ENCODE measurements at places on chromosomes 16 and 17. TPM values are rescaled to one million over a fixed set of nuclear protein-coding genes. Genes with fewer than 3 reads are reported as not detected.

DNA sequence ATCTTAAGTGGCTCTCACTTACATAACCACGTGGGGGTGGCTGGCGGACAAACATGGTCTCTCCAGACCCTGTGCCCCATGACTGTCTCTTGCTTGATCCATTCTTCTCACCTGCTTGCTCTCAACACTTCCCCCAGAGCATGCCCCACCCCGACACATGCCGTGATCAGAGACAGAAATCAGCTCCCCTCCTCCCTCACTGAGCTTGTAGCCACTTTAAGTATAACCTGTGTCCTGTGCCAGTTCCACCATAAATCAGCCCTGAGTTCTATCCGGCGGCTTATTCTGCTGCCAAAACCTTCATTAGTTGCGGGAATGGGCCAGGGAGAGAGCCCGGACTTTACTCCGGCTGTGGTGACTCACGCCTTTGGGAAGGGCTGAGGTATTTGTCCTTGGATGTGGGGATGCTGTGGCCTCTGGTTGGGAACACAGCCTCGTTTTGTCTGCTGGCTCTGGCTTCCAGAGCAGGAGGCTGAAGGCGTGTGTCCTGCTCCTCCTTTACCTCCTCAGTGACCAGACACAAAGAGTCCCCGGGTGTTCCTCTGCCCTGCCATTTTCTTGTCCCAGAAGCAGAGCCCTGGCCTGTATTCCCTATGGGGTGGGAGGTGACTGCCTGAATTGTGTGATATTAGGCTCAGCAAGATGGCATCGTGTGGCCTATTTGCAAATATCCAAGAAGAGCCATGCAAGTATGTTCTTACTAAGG is 21.1 kb downstream of the ANKRD40 start:
- DNase-seq = no peak

SLC4A1 gene
- not detected for total RNA-seq

CDR2 gene
- 9.8 TPM for total RNA-seq

DNA sequence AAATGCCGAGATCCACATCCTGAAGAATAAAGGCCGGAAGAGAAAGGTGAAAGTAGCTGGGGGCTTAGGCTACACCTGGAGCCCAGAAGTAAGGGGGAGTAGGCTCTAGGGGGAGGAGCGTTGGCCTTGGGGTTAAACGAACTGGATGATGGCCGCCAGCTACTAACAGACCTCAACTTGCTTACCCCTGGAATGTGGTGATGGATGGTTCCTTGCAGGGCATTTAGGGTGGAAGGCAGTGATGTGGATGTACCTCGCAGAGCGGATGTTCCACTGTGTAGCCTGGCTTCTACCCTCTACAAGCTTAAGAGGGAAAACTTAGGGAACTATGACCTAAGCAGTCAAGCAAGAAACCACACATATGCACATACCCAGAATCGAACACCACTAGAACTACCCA is 2.3 kb upstream of the MAZ start:
- DNase-seq = no peak

DNA sequence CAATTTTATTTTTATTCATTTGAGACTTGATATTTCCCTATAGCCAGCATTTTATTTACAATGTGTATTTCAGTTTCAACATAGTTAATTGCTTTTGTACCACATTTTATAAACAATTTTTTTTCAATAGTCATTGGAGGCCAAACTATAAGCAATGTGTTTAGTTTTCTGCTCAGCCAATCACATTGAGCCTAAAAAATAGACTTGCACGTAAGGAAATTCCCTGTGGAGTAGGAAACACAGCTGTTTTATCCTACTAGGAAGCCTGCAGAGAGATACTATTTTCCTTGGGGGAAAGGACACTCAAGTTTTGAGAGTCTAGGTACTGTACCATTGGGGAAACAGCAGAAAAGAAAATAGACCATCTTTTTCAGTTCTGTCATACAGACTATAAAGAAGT is 410.2 kb upstream of the GOT2 start:
- DNase-seq = no peak

GRCh38 chr16:86200722-86201121 is 301.8 kb downstream of the IRF8 start:
- DNase-seq = no peak

TAT gene
- not detected for total RNA-seq

- DNase-seq = no peak
Observed at GRCh38 chr16:69942099-69942491, 9.0 kb upstream of the CLEC18A start.

DNA sequence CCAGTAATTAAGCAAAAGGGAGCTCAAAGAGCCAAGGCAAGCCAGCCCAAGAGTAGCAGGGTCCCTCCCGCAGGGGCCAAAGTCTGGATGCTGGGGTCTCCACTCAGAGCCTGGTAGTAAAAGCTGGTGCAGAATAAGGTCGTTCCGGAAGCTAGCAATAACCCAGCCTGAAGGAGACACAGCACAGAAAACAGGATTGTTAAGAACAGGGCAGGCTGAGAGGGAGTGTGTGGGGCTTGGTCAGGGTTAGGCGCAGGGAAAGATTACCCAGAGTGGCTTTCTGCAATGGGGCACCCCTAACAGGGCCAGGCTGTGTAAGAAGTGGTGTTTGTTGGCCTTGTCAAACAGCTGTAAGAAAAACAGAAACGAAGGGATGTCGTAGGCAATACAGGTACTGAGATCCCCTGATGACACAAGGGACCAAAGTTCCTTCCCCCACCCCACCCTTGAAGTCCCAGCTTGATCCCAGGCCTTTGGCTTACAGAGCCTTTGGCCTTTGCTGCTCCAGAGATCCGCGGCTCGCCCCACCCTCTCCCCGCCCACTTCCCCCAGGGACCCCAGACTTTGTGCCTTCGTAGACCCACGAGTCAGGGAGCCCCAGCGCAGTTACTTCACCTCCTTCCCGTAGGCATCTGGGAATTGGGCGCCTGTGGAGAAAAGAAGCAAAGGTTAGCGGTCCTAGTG is 712 bp downstream of the TMEM256 start:
- DNase-seq = no peak

GRCh38 chr17:34741967-34742366 is 162.6 kb downstream of the TMEM132E start:
- no peak for DNase-seq

GRCh38 chr16:85426806-85427205 is 186.3 kb upstream of the GSE1 start:
- DNase-seq = no peak

DNA sequence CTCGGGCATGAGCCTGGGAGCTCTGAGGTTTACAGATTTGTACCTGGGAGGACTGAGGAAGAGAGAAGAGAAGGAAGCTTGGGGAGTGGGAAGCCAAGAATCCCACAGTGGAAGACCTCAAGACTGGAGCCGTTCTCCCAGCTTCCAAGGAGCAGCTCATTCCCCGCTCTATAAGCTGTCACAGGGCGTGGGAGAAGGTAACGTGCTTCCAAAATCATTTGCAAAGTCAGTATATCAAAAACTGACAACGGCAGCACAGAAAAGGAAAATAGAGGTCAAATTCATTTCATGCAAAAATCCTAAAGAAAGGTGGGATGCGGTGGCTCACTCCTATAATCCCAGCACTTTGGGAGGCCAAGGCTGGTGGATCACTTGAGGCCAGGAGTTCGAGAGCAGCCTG is 7.8 kb downstream of the PIK3R5 start:
- no peak for DNase-seq

GRCh38 chr17:72463287-72464102 is 342.7 kb downstream of the SOX9 start:
- DNase-seq = no peak

GRCh38 chr17:65916425-65916824 is 275.5 kb downstream of the CEP112 start:
- no peak for DNase-seq

DNA sequence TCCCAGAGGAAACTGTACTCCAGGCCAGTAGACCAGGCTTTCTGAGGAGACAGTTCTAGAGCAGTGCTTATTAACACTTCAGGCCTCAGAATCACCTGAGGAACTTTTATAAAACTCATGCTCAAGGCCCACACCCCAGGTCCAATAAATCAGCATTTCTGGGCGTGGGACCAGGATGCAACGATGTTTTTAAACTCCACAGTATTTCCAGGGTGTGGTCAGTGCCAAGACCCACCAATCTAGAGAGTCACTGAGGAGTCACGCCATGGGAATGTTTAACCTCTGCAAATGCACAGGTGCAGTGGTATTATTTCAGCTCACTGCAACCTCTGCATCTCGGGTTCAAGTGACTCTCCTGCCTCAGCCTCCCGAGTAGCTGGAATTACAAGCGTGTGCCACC is 3.9 kb upstream of the TRPV1 start:
- no peak for DNase-seq

C17orf78 gene
- total RNA-seq = not detected

DNA sequence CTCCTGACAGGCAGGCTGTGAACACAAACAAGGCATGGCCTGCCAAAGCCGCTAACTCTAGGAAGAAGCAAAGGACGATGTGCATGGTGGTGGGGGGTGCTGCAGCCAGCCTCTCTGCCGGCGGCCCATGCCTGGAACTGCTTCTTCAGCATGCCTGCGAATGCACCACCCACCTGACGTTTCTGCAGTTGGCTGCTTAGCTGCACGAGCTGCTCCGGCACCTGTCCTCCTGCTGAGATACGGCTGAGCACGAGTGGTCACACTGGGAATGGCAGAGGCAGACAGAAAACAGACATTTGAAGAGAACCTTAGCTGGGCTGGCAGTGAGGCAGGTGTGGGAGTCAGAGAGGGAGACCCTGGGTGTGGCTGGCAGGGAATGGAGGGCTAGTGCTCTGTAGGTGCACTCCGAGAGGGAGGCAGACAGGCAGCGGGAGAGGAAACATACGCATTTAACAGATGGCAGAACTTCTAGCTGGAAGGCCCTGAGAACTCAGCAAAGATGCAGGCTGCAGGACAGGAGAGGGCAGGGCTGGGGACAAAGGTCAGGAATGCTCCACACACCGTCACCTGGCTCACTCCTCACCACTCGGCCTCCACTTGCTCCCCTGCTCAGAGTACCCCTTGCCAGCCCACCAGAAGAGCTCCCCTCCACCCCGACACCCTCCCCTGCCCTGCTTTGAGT is 5.2 kb downstream of the FLCN start:
- DNase-seq = no peak

AXIN2 gene
- total RNA-seq = 9.1 TPM

GRCh38 chr16:53374800-53375199 is 59.5 kb upstream of the RBL2 start:
- DNase-seq = no peak

DNA sequence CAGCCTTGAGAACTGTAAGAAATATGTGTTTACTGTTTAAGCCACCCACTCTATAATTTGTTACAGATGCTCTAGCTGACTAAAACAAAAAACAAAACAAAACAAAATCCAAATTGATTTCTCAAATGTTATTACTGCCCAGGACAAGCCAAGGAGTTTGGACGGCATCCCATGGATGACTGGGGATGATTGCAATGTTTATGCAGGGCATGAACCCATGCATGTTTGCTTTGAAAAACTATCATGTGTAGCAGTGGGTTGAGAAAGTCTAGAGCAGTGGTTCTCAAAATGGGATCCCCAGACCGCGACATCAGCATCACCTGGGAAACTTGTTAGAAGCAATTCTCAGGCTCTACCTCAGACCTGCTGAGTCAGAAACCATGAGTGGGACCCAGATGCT is 223.2 kb upstream of the PSMD7 start:
- DNase-seq = no peak

KRT40 gene
- not detected for total RNA-seq

KRT12 gene
- total RNA-seq = not detected

GRCh38 chr17:15981646-15982580 is 17.6 kb downstream of the ZSWIM7 start:
- DNase-seq = no peak

GRCh38 chr16:57341062-57341440 is 17.5 kb upstream of the CCL22 start:
- no peak for DNase-seq

DNA sequence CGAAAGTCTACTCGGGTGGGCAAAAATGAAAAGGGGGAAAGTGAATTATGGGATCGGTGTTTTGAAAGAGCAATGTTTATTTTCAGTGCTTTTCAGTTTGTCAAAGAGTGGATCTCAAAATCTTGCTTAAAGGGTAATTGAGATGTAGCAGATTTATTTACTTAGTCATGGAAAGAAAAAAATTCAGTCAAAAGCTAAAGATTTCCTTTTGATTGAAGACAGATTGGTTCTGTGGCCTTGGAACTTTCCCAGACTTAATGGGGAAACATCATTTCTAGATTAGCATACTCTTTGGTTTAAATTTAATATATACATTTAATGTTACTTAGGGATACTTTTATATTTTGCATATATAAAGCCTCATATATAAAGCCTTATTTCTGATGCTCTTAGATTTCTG is 20.6 kb downstream of the PRKAR1A start:
- DNase-seq = no peak

DNA sequence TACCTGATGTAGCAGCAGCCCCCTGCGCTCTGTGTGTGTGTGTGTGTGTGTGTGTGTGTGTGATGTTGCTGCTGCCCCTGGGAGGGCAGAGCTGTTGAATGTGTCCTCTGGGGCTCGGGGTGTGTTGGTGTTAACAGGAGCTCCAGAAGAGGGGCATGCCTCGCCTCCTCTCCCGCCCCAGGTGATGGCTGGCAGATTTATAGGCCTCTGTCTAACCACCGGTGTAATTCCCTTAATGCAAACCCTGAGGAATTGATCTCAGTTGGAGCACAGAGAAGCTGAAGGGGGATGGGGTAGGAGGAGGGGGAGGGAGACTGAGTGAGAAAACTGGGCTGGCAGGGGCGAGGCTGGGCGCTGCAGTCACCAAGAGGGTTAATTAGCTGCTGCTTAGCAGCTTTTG is 10.0 kb downstream of the CACNA1G start:
- no peak for DNase-seq

DNA sequence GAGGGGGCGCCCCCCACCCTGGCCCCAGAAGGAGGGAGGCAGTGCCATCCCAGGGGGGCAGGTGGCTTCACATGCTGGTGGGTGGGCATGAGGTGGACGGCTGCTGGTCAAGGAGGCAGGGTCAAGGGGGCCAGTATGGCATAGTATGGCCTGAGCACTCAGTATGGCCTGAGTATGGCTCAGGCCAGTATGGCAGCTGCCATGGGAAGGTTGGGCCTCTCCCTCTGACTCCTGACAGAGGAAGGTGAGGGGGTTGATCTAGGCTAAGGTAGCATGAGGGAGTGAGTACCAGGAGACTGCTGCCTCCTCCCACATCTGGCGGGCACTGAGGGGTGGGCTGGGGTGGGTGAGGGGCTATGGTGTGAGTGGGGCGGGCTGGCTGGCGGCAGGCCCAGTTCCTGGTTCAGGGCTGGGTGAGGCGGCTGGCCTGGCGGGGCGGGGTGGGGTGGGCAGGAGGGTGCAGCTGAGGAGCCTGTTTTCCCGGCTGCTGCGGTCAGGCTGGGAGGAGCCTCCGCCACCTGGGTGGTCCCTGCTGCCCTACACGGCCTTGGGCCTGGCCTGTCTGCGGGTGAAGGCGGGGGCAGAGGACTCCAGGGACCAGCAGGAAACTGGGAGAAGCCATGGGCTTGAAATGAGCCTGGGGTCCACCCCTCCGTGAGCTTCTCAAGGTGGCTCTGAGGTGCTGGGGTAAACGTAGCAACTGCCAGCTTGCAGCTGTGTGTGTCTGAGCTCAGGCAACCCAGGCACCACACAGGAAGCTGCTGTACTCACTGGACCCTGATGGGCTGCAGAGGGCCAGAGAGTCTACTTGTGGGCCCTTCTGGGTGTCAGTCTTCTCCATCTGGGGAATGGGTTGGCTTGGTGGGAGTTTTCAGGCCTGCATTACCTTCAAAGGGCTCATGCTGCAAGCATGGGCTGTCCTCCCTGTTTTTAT is 57.0 kb downstream of the RAI1 start:
- no peak for DNase-seq

GRCh38 chr17:58205936-58206335 is 13.1 kb downstream of the MKS1 start:
- no peak for DNase-seq
